Right lung (tissue), 10 donors: ENCODE measurements at places on chromosomes 2 and 18.
A peak's percentile ranks its signal among the peaks of the same experiment; 100 is the strongest.

DNA sequence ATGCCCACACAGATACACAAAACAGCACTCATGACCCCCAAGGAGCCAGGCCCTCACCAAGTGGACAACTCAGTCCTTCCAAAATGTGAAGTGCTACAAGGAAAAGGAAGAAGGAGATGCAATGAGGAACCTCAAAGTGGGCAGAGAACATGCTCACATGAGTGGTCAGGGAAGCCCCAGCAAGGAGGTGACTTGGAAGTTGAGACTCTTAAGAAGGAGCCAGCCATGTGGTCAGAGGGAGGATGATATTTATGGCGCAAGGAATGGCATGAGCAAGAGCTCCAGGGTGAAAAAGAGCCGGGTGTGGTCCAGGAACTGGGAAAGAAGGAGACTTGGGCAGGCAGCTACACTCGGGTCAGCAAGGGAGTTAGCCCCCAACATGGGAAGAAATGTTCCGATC lies 30.0 kb upstream of the KLHL29 start:
- DNase-seq: no peak

- DNase-seq: no peak
These were observed 108.1 kb downstream of the MARCO start for GRCh38 chr2:119049968-119050704.

DNA sequence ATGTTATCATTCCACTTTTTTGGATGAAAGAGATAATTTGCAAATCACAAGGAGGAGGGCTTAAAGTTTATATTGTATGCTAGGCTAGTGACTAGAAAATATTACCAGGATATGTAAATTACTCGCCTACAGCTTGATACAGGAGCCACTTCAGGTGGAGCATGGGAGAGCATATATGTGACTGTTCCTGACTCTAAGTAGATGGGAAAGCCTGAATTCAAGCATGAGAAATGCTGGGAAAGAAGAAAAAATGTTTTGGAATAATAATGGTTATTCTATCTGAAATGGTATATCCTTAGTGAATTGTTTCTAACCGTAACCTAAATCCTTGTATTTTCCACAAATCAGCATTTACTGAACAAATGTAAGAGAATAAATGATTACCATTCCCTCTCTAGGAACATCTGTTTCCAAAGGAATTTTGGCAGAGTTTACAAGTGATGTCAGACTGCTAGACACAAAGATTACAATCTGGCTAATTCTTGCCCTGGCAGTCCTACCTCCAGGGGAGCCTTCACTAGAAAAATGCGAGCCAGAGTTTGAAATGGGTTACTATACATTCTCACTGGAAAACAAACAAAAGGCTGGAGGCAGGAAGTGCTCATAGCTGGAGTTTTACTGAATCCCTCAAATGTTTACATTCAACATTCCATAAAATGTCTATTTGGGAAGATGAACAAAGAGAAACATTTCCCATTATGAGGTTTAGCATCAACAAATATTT lies 129.4 kb upstream of the MAPRE2 start:
- DNase-seq: peak; percentile 29

GRCh38 chr2:100029460-100029859 lies 112.9 kb downstream of the AFF3 start:
- no peak for DNase-seq

- no peak for DNase-seq
These were observed 46.7 kb downstream of the FBXO48 start for GRCh38 chr2:68420254-68420910.

GRCh38 chr2:36146765-36147164 lies 208.8 kb upstream of the CRIM1 start:
- no peak for DNase-seq

DNA sequence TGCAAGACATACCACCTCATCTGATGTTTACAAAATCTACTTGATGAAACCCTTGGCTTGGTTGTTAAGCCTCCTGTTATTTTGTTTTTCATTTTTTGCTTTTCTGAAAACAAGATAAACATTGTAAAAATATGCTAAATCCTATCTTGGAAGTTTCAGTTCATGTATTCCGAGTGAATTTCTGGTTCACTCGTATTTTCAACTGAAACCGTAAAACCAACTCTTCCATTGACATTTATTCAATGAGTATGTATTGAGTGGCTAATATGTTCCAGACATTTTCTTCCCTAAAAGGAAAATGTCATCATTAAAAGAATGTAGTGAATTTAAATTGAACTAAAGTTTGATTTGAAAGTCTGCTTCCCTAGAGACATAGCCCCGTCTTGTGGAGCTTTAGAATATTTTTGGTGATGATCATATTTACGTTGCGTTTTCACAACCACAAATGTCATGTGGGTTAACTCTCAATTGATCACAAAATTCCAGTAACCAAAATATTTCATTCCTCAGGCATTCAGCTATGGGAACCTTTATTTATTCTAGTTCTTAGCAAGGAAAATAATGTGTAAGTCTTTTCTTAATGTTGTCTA lies 204.2 kb downstream of the MBD2 start:
- no peak for DNase-seq

DNA sequence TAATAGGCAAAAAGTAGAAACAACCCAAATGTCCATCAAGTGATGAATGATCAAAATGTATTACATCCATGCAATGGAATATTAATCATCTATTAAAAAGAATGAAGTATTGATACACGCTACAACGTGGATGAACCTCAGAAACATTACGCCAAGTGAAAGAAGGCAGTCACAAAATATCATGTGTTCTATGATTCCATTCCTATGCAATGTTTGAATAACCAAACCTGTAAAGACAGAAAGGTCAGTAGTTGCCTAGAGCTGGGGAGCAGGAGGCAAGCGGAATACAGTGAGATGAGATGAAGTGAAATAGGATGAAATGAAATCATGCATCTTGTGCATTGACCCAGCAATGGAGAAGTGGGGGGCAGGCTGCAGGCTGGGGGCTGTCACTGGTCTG lies 17.9 kb upstream of the COL6A3 start:
- DNase-seq: no peak

GRCh38 chr18:72727038-72727655 lies 140.6 kb downstream of the NETO1 start:
- DNase-seq: no peak

GRCh38 chr2:108217211-108217610 lies 22.6 kb upstream of the SULT1C3 start:
- no peak for DNase-seq

DNA sequence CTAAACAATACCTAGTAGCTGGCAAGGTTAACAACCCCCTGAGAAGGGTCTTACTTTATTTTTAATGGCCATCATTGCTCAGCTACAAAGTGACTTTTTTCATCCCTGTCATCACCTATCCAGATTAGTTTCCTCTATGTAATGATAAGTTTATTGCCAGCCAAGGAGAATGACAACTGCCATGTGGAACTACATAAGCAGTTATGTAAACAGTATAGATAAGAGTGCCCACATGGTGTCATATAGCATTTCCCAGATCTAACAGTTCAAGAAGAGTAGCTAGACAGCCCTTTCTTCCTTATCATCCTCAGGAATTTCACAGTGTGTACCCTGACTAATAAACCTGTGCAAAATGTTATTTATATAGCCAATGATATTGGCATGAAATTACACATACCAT lies 240.2 kb upstream of the PIK3C3 start:
- no peak for DNase-seq

DNA sequence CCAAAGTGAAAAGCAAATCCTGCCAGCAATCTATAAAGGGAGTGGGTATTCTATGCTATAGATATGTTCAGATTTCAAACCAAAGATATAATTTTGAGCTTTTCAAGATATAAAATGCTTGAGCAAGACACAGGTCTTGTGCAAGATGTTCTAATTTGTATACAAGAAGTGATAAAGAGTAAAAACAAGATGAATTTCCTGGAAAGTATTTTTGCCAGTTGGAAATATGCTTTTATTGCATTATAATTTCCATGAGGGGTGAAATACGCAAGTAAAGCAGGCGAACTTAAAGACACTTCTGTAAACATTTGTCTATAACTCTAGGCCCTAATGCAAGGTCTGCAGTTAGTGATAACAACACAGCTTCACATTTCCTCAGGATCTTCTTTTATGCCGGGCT lies 640.5 kb downstream of the TMEM182 start:
- peak; percentile 29 for DNase-seq

GRCh38 chr2:1414121-1414520 lies 858 bp downstream of the TPO start:
- no peak for DNase-seq

GRCh38 chr2:51624995-51625394 lies 593.1 kb upstream of the NRXN1 start:
- no peak for DNase-seq

- no peak for DNase-seq
These were observed 8.2 kb downstream of the SLC35F6 start for GRCh38 chr2:26772064-26773001.

GRCh38 chr2:232376260-232376659 lies 2.3 kb upstream of the ALPP start:
- DNase-seq: no peak
